ENCODE measurements at places on chromosomes 16 and 17.

GRCh38 chr17:2191227-2191626 is 112.4 kb downstream of the SMG6 start:
- DNase-seq = no peak

DNA sequence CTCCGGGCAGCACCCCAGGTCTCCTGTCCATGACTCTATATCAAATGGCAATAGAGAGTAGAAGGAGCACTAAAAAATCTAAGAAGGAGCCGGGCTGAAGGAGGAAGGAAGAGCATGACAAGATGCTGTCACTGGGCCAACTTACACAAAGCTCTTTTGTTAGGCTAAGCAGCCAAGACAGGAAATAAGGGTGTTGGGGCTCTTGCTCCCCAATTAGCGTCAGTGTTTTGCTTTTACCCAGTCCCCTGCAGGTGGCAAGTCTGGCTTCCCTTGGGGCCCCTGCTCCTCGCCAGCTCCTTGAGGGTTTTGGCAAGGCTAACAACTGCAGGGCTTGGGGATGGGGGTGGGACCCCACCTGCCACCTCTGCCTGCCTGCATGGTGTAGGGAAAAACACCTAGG is 120.5 kb downstream of the CCT6B start:
- DNase-seq = no peak

- no peak for DNase-seq
These were observed 6.6 kb downstream of the ABI3 start for GRCh38 chr17:49216953-49217650.

GRCh38 chr16:4679850-4680636 is 13.3 kb upstream of the NUDT16L1 start:
- no peak for DNase-seq

DNA sequence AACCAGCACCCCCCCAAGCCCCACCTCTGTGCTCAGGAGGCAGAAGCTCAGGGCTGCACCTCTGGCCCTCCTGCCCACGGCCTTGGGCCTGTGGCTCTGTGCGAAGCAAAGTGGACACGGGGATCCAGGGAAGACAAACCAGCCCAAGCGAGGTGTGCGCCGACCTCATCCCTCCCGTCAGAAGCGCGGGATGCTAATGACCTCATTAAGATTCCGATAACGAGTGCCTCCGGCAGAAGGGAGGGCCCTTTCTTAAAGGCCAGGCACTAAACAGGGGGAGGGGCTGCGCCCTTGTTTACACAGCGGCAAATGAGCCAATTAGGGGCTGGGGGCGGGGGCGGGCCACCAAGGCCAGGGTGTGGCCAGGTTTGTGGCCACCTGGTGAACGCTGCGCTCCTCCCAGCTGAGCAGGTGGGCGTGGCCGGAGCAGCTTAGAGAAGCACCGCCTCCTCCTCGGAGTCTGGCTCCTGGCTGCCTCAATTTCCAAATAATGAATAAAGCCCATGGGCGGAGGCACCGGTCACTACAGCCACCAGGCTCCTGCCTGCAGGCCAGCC is 3.2 kb downstream of the CBX4 start:
- DNase-seq = no peak

GRCh38 chr17:64687961-64688360 is 25.9 kb upstream of the SMURF2 start:
- no peak for DNase-seq

DNA sequence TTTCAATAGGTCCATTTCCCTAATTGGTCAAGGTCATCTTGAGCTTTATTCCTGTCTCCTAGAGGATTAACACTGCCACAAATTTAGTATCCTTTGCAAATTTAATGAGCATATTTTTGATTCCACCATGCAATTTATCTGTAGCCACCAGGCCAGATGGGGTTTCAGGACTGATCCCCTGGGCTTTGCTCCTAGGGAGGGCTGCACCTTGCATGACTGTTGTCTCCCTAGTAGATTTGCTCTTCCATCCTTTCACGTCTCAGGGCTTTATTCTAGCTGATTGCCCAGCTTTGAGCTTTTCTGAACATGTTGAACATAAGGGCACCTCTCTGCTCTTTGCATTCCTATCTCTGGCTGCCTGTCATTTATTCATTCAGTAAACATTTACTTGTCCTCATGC is 7.7 kb upstream of the KCNH6 start:
- DNase-seq = no peak

- DNase-seq = no peak
These were observed 93.6 kb upstream of the GPR139 start for GRCh38 chr16:20167323-20167722.

DNA sequence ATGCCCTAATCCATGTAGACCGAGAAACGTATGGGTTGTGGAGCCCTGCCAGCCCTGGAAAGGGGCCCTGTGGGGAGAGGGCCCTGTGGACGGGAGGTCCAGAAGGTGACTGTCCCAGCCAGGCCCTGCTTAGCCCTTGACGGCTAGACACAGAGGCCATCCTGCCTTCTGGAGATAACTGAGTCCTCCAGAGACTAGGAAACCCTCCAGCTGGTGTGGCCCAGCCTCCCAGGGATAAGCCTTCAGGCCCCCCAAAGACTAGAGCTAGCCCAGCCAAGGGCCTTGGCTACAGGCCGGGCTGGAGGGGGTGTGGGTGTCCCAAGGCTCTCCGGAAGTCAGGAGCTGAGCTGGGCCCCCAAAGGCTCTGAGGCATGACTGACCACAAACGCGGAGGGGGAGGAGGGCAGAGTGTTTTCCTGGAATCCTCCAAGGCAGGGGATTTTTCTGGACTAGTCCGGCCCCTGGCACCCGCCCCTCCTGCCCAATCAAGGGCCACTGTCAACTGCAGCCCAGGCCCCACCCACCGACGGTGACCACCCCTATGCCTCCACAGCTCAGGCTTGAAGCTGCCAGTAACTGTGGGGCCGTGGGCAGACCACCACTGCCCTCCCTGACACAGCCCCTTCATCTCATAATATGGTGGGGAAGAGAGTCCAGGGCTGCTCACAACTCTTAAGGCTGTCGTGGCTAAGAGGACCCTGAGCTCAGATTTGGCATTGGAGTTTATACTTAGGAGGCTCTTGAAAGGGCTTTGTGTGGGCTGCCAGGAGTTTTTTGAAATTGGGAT is 885 bp upstream of the VASN start:
- no peak for DNase-seq

All from effector CD8-positive, alpha-beta T cell (primary cell).